GM13977 (cell line): ENCODE measurements at places on chromosomes 7 and 10.

DNA sequence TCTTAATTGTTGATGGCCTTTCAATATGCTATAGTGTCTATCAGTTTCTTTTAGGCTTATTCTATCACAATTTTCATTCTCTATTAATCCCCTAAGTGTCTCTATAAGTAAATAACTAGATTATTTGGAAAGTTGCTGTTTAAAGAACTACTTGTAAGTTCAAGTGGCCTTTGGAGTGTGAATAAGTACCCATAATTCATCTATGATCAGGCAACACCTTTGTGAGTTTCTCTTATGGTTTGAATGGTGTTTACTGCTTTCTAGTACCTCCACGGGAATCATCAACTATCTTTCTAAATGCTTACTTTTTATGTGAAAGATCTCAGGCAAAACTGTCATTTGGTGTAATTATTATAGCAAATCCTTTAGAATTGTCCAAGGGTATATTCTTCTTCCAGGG lies 166.7 kb downstream of the POU6F2 start:
- DNase-seq, result no peak

- DNase-seq, result no peak
Measured at GRCh38 chr10:7196284-7196683, 214.6 kb downstream of the SFMBT2 start.

GRCh38 chr10:6069081-6069931 lies 7.1 kb upstream of the IL2RA start:
- DNase-seq, result no peak

- no peak for DNase-seq
Measured at GRCh38 chr7:30170476-30171205, 35.9 kb downstream of the MTURN start.

DNA sequence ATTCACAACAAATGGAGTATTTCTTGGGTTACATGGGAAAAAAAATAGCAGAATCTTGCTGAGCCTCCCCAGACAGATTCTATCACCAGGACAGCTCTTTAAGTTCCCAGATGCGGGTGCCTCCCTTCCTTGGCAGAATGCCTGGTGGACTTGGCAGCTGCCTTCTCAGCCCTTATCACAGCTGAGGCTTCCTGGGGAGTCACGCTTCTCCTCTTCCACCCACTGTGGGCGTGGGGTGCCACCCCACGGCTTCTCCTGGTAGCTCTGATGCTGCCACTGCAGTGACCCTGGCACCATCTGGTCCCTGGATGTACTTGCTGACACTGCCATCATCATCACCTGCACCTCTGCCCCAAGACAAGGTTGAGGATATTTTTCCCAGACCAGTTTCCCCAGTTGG lies 16.2 kb upstream of the NME8 start:
- DNase-seq, result peak; percentile 22

DNA sequence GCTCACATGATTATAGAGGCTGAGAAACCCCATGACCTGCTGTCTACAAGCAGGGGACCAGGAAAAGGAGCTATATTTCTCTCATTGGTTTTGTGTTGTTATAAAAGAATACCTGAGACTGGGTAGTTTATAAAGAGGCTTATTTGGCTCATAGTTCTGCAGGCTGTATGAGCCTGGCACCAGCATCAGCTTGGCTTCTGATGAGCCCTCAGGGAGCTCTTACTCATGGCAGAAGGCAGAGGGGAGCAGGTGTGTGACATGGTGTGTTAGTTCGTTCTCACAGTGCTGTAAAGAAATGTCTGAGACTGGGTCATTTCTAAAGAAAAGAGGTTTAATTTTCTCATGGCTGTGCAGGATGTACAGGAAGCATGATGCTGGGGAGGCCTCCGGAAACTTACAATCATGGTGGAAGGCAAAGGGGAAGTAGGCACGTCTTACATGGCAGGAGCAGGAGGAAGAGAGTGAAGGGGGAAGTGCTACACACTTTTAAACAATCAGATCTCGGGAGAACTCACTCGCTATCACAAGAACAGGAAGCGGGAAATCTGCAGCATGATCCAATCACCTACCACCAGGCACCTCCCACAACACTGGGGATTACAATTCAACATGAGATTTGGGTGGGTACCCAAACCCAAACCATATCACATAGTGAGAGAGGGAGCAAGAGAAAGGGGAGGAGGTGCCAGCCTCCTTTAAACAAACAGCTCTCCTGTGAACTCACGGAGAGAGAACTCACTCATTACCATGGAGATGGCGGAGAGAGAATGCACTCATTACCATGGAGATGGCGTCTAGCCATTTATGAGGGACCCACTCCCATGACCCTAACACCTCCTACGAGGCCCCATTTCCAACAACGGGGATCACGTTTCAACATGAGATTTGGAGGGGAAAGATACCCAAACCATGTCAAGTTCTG lies 133.4 kb downstream of the JCAD start:
- DNase-seq, result no peak

DNA sequence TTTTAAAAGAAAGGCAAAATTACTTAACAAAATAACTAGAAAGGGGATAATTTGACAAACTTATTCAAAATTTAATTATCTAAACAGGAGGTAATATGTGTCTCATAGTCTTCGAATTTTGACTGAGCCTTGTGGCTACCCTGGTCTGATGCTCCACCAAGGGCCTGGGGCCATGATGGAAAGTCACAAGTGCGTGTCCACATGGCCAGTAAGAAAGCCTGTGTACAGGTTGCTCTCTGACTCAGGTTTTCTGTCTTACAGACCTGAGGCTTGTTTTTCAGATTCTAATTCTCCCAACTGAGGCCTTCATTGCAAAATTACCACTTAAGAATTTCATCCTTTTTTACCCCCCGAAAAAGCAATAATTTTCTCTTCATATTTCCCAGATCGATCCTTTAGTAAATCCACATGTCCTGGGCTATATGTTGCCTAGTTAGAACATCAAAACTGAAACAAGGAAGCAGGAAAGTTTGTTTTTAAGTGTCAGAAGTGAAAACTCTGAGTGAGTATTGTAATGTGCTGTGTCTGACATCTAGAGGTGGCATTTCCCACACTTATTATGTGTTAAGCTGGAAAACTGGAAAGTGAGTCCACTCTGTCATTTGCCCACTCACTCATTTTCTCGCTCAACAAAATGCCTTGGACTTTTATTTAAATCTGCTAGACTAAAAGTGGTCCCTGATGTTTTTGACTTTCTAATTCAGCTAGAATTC lies 10.0 kb downstream of the CYP3A43 start:
- DNase-seq, result peak; percentile 39

GRCh38 chr7:114944745-114945625 lies 23.1 kb downstream of the MDFIC start:
- DNase-seq, result no peak

GRCh38 chr7:80294346-80294745 lies 159.7 kb downstream of the GNAI1 start:
- no peak for DNase-seq

DNA sequence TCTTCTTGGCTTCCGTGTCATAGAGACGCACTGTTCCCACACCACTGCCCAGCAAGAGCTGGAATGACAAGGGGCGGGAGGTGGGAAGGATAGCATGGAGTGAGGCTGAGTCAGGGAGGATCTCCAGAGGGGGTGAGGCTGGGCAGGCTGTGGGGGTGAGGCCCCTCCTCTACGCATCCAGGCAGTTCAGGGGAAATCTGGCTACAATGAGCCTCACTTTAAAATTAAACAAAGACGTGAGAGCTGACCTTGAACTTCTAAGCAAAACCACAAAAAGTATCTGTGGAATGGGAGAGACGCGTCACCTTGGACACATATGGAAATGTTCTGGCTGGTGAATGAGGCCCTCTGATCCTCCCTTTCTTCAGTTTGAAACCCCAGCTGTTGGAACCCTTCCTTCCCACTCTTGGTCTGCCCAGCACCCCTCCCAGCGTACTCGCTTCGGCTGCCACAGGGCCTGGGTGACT lies 17.7 kb downstream of the WDR91 start:
- DNase-seq, result no peak

- no peak for DNase-seq
Measured at GRCh38 chr7:113013761-113014449, 72.7 kb downstream of the GPR85 start.

GRCh38 chr10:78351283-78351682 lies 317.6 kb downstream of the RPS24 start:
- no peak for DNase-seq

DNA sequence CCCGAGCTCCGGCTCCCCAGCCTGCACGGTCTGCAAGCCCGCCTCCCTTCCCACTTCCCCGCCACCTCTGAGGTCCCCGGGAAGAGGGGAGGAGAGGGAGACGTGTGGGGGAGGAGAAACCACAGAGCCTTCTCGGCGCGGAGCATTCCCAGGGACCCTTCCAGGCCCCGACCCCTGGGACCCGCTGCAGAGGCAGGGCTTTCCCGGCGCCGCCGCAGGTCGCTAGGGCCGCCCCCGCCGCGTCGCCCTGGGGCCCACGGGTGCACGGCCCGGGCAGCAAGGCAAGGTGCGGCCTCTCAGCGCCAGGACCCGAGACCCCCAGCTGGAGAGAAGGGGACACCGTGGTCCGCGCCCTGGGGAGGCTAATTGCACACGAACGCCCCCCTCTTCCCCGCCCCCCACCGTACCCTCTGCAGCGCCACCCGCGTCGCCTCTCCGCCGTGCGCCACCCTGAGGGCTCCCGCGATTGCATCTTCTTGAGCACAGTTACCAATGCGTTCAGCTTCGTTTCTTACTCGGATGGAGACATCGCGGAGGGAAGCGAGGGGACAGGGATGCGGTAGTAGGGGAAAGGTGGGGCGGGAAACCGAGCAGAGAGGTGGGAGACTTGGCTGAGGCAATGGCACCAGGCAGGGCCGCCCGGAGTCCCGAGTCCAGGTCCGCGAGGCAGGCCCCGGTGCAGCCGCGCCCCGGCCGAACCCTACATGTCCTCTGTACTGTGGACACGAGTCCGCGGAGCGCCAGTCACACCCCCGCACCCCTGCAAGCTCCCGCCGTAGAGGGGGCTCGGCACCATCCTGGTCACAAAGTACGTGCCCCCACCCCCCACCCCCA lies 28.9 kb downstream of the SKIDA1 start:
- DNase-seq, result peak; percentile 82

GRCh38 chr10:49237985-49238384 lies 49.8 kb upstream of the TMEM273 start:
- no peak for DNase-seq

- no peak for DNase-seq
Measured at GRCh38 chr7:3188946-3189345, 112.1 kb upstream of the SDK1 start.
